Mucosa of descending colon (tissue), 3 donors: ENCODE measurements at places on chromosomes 4 and X. TPM values are rescaled to one million over a fixed set of nuclear protein-coding genes. Genes with fewer than 3 reads are reported as not detected.

Gene CYSLTR1
- 1.5 TPM for total RNA-seq

Gene UNC5C
- 7.2 TPM for total RNA-seq

Gene TLR2
- 12.9 TPM for total RNA-seq

Gene ADGRG4
- 0.03 TPM for total RNA-seq

Gene ARMCX5
- total RNA-seq: 13.1 TPM

DNA sequence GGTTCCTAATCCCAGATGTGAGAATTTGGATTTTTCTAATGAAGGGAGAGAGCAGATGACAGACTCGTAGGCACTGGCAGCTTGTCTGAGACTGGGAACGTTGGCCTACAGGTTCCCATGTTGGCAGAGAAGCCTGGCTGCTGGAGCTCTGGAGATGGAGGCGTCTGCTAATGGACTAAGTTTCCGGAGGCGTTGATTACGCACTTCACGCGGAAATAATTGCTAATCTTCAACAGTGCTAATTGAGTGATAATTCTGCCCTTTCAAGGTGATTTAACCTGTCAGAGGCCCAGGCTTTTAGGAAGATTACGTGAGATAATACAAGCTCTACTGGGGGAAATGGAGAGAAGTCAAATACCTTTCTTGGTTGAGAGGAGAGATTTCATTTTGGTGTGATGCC, 77.4 kb downstream of the PSAPL1 start:
- no peak for DNase-seq

GRCh38 chr4:82715731-82716617, 82.6 kb downstream of the SCD5 start:
- DNase-seq: no peak

DNA sequence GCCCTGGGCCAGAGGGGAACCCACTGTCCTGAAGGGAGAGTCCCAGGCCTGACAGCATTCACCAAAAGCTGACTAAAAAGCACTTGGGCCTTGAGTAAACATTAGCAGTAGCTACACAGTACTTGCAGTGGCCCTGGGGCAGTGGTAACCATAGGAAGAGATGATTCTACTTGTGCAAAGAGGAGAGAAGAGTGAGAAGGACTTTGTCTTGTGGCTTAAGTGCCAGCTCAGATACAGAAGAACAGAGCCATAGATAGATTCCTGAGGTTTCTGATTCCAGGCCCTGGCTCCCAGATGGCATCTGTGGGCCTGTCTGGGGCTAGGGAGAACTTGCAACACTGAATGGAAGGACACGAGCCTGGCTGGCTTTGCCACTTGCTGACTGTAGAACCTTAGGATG, 100.5 kb downstream of the PTCHD1 start:
- no peak for DNase-seq

DNA sequence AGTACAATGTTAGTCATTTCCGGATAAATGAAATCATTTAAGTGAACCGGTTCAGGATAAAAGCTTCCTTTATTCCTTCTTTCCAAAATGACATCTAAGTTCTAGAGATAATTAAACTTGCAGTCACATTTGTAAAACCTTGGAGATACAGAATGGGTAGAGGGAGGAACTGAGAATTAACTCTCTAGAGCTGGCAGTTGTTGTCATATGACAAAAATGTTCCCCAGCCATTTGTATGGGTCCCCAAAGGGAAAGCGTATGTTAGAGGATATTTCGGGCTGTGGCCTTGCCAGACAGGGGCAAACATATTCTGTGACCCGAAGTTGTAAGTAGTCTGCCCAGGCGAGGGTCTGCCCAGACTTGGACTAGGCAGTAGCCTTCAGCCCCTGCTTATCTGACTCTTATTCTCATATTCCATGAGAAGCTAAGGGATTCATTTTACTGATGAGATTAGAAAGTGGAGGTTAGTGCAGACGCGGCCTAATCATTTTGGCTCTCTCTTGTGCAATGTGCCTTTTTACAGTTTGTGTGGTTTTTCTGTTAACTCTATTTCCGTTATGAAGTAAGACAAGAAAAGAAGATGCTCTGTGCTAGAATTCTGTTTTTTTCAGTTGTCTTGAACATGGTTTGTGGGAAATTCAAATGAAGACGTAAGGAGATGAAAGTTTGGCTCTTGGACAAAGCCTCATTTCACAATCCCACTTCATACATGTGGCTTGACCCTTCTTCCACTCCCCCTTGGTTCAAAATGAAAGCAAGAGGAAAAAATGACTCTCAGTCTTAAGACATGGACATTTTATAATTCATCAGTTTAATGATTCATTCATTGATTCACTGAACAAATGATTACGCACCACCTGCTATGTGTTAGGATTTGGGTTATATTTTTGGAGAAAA, 2394.2 kb upstream of the AGA start:
- no peak for DNase-seq

- no peak for DNase-seq
Observed at GRCh38 chr4:89363786-89364185, 56.2 kb upstream of the GPRIN3 start.

DNA sequence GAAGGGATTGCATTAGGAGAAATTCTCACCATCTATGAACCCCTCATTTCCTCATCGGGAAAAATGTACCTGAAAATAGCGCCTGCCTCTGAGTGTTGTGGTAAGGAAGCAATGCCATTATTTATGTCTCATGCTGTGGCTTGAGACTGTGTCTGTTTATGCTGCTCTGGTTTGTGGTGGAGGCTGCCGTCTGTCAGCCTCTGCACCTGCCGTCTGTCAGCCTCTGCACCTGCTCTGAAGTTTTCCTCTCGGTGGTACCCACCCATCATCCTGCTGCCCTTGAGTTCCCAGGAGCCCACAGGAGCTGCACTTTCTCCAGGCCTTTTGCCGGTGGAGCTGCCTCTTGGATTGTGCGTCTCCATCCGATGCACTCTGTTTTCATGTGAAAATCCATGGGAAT, 68.5 kb upstream of the PPP2R3B start:
- no peak for DNase-seq

- no peak for DNase-seq
Observed at GRCh38 chr4:68256284-68256683, 10.8 kb upstream of the TMPRSS11B start.

DNA sequence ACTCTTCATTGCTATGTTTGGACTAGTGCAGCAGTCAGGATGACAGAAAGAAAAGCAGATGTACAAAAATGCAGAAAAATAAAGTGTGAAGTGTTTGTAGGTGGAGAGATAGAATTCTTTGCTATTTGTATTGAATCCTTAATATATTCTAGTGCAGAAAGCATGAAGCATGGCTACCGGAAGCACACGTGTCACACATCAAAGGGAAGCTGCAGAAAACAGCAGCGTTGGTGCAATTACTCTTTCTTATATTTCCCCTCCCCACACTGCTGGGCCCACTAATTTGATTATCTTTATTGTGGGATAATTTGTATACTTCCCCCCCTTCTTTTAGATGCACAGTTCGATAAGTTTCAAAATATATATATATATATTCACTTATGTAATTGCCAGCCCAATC, 35.9 kb upstream of the TAPT1 start:
- DNase-seq: no peak

DNA sequence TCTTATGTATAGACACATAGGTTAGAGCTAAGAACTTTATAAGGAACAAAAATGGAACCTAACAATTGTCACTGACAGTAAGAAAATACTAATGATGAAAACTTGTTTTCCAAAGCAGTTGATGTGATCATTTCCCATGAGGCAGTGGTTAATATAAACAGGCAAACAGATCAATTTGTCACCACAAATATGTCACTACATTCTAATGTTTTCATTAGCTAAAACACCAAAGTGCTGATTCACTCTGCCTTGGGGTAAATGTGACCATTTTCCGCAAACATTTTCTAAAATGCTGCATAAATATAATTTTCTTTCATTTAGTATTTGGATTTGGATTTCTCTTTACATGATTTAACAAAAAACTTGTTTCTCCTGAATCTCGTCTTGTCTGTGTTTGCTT, 408.9 kb upstream of the CTSO start:
- no peak for DNase-seq

DNA sequence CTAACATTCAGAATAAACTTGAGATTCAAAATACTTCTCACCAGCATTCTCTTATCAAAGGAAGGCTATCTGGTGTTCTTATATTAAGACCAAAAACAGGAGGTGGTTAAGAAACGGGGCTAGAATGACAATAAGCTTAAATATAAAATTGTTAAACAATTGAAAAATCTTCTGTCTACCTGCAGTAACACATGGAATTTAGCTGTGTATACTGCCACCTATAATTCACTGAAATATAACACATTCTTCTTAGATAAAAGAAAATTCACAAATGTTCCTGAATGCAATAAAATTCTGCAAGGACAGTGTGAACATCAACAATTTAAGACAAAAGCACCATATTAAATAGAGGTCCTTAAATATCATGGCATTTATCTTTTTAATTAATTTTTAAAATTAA, 11.5 kb upstream of the PCDH10 start:
- DNase-seq: no peak

DNA sequence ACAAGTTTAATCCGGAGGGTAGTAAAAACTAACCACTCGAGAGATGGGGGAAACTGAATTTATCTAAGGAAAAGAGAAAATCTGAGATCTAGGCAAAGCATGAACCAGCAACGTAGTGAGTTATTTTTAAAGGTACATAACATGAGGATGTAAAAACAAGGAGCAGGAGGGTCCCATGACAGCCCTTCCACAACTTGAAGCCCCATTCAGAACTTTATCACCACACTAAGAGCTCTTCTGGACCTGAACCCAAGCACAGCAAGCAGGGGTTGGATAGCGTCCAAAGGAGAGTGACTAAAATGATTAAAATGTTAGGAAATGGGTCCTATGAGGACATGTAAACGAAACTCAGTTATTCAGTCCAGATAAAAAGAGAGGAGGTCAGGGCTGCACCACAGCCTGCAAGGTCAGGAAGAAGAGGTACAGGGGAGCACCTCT, 16.2 kb downstream of the SH3RF1 start:
- DNase-seq: no peak

DNA sequence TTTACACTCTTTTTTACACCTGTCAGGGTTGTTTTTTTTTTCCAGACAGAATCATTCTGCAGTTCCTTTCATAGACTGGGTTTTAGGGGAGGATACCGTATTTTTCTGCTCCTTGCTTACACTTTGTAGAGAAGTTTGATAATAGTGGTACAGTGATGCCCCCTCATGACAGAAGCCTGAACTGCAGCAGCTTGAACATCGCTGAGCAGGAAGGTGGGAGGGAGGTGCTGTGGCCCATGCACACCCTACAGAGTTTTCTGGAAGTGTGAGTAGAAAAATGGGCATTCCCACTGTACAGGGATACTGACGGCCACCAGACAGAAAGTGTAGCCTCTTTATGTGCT, 54.5 kb downstream of the RAB40A start:
- DNase-seq: no peak

DNA sequence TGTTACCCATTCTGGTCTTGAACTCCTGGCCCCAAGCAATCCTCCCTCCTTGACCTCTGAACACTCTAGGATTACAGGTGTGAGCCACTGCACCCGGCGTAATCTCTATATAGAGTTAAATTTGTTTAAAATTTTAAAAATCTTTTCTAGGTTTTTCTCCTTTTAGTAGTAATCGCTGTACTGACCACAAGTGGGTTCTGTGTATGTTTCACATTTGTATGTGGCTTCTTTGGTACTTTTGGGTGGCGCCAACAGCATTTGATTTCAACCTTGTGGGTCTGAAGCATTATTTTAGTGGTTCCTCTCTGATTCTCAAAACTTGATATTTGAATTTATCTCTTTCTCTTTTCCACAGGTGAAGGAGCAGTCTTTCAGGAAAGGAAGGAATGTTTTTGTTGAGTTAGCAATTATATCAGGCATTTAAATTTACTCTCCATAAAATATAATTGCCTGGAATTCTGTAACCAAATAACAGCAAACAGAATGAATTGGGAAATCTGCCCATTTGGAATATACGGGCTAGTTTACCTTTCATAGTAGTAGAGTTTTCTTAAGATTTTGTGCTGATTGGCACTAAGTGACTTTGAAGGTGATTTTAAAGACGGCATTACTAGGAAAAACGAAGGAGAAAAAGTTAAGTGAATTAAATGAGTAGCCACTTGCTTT, 29.5 kb downstream of the ARHGAP10 start:
- no peak for DNase-seq

DNA sequence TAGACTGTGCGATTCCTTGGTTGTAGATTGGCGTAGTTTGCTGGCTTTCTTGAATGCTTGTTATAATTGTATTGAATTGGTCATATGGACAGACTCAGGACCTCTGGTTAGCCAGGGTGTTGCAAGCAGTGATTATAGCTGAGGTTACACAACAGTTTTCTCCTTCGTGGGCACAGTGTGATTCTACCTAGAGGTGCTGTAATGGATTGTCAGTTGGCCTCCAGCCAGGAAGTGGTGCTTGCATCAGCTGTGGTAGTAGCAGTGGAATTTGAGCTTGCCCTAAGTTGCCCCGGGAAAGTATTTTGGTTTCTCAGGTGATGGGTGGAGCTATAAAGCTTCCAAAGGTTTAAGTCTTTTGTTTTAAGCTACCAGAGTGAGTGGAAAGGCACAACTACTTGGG, 23.1 kb upstream of the GABRG1 start:
- no peak for DNase-seq

GRCh38 chr4:78864405-78865024, 74.7 kb downstream of the PAQR3 start:
- no peak for DNase-seq

DNA sequence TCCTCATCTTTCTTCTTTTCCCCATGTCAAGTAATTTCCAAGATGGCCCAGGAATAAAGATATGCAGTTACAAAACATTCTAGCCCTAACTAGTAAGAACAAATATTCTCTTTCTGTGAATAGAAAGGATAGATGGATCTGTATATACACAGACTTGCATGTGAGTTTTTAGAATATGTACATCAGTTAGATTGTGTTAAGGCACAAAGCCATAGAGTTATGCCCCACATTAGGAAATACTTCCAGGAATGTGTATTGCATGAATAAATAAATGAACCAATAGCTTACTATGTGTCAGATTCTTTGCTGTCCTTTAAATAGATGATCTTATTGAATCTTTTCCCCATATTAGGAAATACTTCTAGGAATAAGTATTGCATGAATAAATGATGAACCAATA, 46.0 kb upstream of the TMPRSS11E start:
- no peak for DNase-seq

DNA sequence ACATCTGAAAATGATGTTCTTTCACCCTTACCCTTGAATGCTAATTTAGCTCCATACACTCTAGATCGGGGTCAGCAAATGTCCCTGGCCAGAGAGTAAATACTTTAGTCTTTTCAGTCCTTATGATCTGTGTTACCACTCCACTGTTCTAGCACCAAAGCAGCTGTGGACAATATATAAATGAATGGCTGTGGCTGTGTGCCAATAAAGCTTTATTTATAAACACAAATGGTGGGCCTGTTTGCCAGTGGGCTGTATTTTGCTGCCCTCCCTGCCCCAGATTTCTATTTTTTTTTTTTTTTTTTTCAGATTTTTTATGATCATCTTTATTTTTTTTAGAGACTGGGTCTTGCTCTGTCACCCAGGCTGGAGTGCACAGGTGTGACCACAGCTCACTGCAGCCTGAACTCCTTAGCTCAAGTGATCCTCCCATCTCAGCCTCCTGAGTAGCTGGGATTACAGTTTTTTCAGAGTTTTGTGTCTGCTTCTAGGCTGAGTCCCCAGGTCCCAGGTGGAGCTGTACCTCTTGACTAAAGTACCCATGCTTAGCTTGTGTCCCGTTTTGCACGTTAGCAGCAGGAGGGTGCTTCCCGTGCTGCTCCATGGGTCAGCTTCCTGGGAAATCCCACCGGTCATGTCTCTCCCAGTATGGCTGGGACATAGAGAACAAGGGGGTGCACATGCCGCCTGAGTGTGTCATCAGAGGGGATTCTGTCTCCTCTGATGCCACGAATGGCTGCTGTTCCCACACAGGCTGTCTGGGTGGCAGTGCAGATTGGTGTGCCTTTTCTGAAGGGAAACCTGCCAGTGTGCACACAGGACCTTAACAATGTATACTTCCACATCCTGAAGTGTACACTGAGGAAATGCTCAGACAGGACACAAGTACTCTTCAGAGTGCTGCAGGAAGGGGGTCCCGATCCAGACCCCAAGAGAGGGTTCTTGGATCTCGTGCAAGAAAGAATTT, 16.0 kb upstream of the GRPEL1 start:
- DNase-seq: no peak
